ENCODE measurements at places on chromosomes 16 and 17.

DNA sequence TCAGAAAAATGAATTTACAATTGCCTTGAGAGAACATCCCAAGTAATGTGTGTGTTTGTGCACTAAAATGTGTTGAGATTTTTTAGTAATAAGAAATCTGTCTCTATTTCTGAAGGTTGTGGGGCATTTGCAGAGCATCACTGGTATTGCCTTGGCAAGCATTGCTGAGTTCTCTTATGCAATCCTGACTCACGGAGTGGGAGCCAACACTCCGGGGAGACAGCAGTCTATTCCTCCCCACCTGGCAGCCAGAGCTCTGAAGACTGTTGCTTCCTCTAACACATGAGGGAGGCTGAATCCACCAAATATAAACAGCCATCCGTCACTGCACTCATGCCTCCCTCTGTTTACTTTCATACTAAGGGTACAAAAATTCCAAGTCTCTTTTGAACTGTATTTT lies 10.6 kb downstream of the CNTD1 start:
- DNase-seq = no peak

DNA sequence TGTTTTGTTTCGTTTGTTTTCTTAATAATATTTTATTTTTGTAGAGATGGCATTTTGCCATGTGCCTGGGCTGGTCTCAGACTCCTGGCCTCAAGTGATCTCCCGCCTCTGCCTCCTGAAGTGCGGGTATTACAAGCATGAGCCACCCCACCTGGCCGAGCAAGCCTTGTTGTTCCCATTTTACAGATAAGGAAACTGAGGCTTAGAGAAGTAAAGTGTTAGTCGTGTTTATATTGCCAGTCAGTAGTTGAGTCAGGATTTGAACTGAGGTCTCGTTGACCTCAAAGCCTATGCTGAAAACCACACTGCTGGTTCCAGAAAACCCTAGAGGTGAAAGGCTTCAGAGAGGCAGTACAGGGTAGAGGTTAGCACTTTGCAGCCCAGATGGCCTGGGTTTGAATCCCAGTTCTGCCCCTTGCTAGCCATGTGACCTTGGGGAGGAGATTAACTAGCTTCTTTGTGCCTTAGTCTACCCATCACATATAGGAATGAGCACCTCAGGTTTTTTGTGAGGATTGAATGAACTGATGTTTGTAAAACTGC lies 102.0 kb downstream of the ABCC6 start:
- no peak for DNase-seq

GRCh38 chr17:2892305-2892971 lies 96.2 kb downstream of the RAP1GAP2 start:
- no peak for DNase-seq

GRCh38 chr17:68953340-68953997 lies 1.7 kb downstream of the ABCA8 start:
- DNase-seq = no peak

DNA sequence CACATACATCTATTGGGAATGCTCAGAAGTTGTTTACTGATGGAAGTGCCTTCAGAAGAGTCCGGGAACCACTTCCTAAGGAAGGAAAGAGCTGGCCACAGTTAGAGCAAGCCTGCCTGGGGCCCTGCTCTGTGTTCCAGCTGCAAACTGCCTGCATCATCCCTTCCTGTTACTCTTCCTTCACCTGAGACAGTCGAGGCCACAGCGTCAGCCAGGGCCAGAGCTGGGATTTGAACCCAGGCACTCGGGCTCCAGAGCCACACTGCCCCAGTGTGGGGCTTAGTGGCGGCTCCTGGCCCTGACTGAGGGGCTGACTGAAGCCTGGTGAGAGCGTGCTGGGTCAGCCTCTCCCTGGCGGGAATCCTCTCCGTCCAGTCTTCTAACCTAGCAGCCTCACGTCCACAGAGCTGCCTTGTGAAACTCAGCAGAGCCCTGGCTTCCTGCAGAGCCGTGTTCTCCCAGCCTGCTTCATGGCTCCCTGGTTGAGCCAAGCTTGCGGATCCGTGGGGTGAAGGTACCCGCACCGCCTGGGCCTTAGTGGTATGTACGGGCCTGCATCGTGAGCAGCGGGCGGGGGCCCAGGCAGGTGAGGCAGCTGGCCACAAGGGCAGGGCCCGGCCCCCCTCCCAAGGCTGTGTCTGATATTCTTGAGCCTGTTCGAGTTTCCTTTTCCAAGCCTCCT lies 4.6 kb upstream of the C17orf99 start:
- no peak for DNase-seq

GRCh38 chr17:55398689-55399088 lies 22.9 kb downstream of the MMD start:
- no peak for DNase-seq

DNA sequence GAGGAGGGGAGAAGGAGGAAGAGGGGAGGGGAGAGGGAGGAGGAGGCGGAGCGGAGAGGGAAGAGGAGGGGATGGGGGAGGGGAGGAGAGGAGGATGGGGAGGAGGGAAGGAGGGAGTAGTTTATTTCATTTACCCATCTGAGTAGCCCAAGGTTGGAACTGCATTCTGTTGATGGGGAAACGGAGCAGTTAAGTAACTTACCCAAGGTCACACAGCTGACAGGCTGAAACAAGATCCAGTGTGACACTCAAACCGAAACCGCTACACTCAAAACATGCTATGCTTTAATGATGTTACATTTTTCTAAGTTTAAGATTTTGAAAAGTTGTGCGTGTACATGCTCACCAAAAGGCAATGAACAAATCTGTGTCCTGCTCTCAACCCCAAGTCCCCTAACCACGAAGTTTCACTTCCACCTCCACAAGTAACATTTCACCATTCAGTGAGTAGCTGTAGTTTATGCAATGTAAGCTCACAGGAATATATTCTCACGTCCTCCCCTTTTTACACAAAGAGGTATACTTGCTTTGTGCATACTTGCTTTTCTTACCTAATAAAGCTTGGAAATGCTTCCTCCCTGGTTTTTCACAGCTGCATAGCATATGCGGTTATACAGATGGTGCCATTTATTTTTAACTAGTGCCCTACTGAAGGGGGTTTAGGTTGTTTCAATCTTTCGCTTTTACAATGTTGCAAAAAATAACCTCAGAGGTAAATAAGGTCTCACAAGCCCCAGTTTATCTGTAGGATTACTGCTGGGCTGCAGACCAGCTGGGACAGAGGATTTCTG lies 275.3 kb downstream of the PARN start:
- DNase-seq = no peak

DNA sequence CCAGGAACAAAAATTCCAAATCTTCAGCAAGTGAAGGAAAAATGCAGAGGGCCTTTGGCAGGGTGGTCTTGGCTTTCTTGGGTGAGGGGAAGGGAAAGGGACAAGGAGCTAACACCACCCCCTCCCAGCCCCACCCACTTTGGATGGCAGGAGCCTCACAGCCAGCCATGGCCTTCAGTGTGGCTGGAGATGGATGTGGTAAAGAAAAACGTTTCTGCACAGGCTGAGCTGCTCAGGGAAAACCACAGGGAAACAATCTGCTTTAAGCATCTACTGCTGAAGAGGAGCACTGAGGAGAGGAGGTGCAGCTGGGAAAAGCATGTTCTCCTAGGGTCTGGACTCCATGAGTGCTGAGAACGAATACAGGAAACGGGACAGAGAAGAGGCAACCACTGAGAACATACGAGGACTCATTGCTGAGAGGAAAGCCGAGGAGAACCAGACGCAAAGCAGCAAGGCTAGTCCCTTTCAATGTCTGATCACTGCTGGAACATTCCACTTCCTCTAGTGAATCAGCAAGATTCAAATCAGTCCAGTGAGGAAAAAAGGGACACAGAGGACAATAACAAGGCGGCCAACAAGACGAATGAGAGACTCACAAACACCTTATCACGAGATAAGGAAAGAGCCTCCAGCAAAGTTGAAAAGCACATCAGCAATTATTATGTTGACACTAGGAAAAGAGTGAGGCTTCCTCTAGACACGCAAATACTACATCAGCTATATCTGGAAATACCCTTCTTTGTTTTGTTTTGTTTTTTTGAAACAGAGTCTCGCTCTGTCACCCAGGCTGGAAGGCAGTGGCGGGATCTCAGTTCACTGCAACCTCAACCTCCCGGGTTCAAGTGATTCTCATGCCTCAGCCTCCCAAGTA lies 41.7 kb downstream of the ZZEF1 start:
- no peak for DNase-seq

DNA sequence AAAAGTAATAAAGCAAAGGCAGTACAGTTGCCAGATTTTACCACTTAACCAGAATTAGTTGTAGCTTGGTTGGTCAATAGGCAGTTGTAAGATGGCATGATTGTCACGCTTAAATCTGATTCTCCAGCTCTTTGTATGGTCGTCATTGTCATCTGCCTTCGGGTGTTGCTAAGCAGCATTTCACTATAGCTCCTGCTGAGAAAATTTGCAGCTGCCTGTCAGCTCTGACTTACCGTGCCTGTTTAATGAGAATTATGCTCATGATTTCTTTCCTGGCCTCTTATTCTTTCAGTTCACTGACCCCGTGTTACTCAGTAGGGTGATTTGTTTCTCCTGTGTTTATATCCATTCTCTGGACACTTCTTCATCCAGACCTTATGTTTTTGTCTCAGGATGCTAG lies 66.7 kb downstream of the TANGO6 start:
- DNase-seq = no peak

DNA sequence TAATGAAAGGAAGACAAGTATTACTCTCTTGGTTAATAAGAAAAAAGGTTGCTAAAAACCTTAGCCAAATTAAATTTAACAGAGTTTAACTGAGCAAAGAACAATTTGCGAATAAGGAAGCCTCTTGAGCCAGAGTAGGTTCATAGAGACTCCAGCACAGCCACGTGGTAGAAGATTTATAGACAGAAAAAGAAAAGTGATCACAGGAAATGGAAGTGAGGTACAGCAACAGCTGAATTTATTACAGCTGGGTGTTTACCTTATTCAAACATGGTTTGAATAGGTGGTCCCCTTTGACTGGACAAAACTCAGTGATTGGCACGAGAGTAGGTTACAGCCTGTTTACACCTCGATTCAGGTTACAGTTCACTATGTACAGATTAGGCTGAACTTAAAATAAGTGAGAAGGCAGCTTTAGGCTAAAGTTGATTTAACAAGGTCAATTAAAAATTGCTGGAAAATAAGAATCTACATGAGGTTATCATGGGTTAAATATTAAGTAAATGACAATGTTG lies 3.3 kb upstream of the CCL15 start:
- no peak for DNase-seq

- no peak for DNase-seq
Measured at GRCh38 chr17:35627417-35627816, 40.3 kb downstream of the AP2B1 start.

Measured in GOT3 (cell line).